ENCODE measurements at places on chromosomes 16 and 17. TPM values are rescaled to one million over a fixed set of nuclear protein-coding genes. Genes with fewer than 3 reads are reported as not detected.

The NAA38 gene
- total RNA-seq: 92.8 TPM

The GJD3 gene
- 2.0 TPM for total RNA-seq

The CMTR2 gene
- 21.5 TPM for total RNA-seq

The CMTM1 gene
- total RNA-seq: 1.6 TPM
